Smooth muscle cell of bladder (primary cell): ENCODE measurements at places on chromosomes 2 and 18. TPM values are rescaled to one million over a fixed set of nuclear protein-coding genes. Genes with fewer than 3 reads are reported as not detected.

Gene EVA1A
- total RNA-seq: 13.2 and 13.4 TPM in 2 replicates

Gene RRM2
- total RNA-seq: 3.0 and 4.4 TPM in 2 replicates

Gene SCN9A
- 7.8 and 11.6 TPM in 2 replicates for total RNA-seq

Gene GPR35
- total RNA-seq: 0.28 and 0.74 TPM in 2 replicates

Gene XDH
- 0.14 TPM in 1 of 2 replicates, not detected in the other for total RNA-seq
